Stimulated activated CD4-positive, alpha-beta T cell treated with anti-CD3 and anti-CD28 coated beads, TNF-alpha, amount 100 ng/mL, for 48 hours (primary cell): ENCODE measurements at places on chromosomes 7 and 10.

GRCh38 chr7:120114626-120115025 is 158.3 kb upstream of the KCND2 start:
- DNase-seq, result no peak

- DNase-seq, result no peak
Observed at GRCh38 chr7:150435047-150435389, 15.4 kb upstream of the GIMAP8 start.

DNA sequence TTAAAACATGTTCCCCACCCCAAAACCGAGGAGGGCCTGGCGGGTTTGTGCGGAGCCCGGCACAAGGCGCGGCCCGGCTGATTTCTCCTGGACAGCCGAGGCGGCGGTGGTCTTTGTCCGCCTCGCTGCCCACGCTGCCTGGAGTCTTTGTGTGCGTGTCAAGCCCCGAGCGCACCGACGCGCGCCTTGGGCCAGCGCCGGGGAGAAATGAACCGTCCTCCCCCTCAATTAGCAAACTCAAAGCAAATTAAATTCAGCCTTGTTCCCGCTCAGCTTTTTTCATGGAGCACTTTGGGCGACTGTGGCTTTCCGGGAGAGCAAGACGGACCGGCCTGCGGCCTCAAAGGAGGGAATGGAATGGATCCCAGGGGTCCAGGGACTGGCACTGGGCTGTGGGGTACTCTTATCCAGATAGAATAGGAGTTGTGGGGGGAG is 4.1 kb downstream of the EMX2 start:
- no peak for DNase-seq

DNA sequence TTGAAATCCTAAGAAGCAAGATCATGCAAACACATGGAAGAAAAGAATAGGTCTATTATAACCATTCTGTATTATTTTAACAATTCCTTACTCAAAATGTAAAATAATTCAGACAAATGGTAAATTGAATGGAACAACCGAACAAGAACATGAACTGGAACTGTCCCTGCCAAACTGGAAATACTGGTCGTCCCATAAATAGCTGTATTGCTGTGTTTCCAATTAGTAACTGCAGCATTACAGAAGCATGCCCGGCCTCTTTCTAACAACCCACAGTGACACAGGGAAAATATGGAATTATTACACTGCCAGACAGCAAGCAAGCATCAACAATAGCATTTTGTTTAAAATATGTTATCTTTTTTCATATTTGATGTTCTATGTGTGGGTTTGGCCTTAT is 1138.5 kb upstream of the PHF14 start:
- DNase-seq, result no peak

- no peak for DNase-seq
Observed at GRCh38 chr7:44811093-44811492, 14.6 kb downstream of the PPIA start.

GRCh38 chr7:44962483-44963251 is 16.1 kb downstream of the MYO1G start:
- DNase-seq, result no peak

GRCh38 chr10:99798920-99799319 is 16.5 kb downstream of the ABCC2 start:
- DNase-seq, result no peak

DNA sequence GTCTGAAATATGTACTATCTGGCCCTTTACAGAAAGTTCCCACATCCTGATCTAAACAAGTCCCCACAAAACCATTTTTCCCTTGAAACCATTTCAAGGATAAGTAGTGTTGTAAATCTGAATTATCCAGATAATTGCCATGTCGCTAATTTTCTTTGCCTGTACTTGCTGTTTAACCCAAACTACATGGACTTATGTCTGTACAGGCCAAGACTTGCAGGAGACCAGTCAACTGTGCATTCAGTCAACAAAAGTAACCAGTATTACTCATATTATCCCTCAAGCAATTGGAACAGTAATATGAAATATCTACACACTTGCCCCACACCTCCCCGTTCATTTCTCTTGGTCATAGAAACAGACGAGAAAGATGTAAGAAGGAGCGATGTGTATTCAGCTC is 347.8 kb upstream of the NFE2L3 start:
- no peak for DNase-seq

GRCh38 chr10:92876509-92877036 is 28.3 kb downstream of the EXOC6 start:
- no peak for DNase-seq

DNA sequence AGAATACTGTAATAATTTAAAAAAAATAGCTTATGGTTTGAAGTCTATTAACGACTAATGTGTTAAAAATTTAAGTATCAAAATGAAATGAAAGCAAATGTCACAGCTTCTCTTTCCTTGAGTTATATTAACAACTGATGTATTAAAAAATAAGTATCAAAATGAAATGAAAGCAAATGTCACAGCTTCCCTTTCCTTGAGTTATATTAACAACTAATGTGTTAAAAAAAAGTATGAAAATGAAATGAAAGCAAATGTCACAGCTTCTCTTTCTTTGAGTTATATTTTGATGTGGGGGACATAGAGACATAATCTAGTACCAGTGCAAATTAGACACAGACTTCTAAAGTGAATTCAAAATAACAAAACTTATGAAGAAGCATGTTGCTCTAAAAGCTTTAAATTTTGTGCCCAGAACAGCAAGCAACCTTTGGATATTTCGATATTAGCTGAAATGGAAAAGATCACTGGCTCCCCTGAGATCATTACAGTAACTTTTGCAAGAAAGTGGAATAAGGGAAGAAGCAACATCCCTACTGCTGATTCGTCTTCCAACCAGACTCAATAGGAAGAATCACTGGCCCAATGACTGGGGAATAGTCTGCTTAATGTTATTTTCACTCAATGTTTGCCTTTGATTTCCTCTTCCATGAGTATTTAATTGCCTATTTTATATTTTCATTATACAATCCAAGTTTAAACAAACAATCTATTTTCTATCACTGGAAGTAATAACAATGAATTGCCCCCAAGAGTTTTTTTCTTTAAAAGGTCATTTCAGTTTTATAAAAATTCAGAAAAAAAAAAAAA is 8.0 kb downstream of the SKAP2 start:
- DNase-seq, result no peak

DNA sequence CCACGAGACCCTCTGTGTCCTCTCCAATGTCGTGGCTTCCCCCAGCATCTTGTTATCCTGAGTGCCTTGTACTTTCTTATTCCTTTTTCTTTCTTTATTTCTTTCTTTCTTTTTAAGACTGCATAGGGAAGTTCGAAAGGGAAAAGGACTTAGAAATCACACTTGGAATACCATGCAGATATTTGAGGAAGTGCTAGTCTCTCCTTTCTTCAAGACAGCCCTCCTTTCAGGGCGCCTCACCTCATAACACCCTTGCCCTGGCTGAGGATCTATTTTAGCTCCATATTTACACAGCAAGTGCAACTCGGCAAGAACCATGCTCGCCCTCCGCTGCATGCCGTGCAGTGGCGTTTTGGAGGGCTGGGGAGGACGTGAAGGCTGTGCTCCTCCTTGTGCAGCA is 232.3 kb upstream of the GLI3 start:
- no peak for DNase-seq

DNA sequence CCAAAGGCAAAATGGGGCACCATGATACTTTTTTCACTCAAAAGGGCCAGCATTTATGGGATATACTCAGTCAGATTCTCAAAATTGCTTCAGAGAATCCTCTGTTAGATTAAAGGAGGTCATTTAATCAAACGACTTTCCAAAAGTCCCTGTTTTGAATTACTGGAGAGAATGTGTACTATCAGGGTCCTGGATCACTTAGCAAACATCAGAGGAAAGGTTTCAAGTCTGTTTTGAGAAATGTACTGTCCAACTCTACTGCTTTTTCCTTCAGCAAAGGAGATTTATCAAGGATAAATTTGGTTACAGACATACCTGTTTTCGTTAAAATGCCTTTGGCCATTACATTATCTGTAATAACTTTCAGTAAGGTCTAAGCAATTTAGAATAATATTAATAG is 340.9 kb downstream of the GFRA1 start:
- DNase-seq, result no peak

GRCh38 chr7:26208040-26208439 is 6.5 kb downstream of the CBX3 start:
- no peak for DNase-seq

DNA sequence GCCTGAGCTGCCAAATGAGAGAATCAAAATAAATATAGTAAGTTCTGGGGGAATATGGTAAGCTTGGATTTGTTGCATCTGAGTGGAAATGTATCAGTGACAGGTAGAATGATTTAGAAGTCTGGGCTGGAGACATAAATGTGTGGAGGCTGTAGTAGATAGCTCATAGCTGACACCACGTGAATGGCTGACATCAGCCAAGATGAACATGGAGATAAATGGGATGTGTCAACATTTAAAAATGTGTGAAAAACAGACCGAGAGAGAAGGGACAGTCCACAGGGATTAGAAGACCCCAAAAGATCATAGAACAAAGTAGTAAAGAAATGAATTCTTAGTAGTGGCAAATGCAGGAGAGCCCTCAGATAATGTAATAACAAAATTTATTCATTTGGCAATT is 40.9 kb downstream of the NAMPT start:
- DNase-seq, result no peak

- DNase-seq, result no peak
Observed at GRCh38 chr7:69218576-69218975, 379.7 kb upstream of the AUTS2 start.

DNA sequence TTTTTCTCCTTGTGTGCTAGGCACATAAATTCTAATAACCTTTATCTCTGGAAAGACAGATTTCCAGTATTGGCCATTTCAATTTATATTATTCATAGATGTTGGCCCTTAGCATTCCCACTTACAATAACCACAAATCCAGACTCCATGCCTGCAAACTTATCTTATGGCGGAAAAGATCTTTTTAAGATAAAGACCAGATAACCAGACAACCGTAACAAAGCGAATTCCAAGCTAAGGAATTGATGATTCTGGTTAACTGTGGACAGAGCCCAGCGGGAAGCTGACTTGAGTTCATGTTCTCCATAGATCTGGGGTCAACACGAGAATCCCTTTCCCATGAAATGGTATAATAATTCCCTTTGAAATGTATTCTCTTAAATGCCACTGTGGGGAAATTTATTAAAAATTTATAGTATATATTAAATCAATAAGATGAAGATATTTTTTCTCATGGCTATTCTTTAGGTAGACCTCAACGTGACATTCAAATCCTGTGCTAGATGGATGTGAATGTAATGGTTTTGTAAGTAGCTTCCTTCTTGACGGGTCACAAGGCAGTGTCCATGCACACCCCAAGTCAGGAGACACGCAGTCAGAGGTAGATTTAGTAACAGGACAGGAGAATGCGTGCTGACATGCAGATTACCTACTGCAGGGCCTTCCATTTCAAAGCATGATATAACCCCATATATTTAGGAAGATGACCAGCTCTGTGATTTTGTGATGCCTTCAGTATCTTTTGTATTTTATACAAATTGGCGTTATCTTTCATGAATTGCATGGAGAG is 37.7 kb upstream of the KLF6 start:
- DNase-seq, result no peak

DNA sequence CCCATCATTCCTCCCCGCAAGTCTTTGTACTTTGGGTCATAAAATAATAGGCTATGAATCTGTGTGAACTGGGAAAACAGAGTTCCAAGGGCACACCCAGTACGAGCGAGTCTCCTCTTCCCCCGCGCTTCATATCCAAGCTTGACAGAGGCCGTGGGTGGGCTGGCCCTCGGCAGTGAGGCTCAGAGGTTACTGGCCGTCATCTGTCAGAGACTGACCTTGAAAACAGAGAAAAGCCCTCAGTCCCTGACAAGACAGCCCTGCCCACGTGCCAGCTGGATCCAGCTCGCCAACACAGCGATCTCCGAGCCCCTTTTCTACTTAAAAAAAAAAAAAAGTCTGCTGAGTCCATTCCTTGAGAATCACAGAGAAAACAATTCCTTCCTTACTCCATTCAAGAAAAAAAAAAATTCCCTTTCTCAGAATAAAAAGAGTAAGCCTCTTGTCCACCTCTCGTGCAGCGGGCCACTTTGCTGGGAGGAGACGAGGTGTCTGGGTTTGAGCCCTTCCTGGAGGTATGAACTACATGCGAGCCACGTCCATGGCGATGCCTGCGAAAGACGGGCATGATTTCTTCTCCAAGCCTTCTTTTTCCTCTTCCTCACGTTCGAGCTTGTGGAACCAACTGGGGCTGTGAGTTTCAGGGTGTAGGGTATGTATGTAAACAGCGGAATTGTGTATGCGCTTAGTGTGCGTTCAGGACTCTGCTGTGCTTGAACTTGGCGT is 744 bp upstream of the BICC1 start:
- DNase-seq, result no peak

DNA sequence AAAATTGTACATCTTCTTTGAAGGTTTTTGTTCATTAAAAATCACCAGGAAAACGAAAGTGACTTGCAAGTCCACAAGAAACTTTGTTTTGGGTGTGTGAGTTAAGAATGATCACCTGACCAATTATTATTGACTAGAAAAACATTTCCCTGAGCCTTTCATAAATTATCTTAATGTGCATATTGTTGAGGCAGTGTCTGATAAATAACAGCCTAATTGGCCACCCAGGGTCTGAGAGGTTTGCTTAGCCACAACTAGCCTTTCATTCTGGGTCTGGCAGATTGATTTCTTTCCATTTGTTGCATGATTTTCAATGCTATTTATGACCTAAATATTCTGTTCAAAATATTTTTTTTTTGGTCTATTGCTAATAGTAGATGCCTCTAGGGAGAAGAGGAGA is 152.8 kb downstream of the AUTS2 start:
- no peak for DNase-seq

GRCh38 chr7:23963461-23964165 is 253.6 kb downstream of the STK31 start:
- no peak for DNase-seq

- no peak for DNase-seq
Observed at GRCh38 chr7:107277331-107277730, 108.5 kb downstream of the HBP1 start.

- no peak for DNase-seq
Observed at GRCh38 chr10:4885162-4885561, 59.2 kb downstream of the AKR1E2 start.

- DNase-seq, result no peak
Observed at GRCh38 chr10:62036186-62037081, 134.9 kb downstream of the ARID5B start.

DNA sequence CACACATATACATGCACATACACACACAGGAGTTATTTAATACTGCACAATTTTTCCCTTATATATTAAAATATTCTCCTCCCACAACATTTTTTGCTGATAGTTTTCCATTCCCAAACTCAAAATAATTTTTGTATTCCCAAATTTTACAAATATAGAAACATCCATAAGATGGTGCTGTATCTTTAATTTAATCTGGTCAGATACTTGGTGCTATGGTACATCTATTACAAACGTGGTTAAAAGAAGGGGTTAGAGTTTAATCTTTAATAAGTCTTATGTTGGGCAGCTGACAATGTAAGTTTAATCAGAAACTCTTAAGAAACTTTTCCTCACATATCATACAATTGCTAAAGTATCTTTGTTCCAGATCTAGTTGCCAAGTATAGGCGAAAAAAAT is 10.2 kb upstream of the CADPS2 start:
- DNase-seq, result no peak

- DNase-seq, result no peak
Observed at GRCh38 chr10:47351899-47352815, 4.0 kb downstream of the RBP3 start.
